Activated naive CD8-positive, alpha-beta T cell treated with anti-CD3 and anti-CD28 coated beads, Interleukin-2, amount 10 ng/mL, durations not matched to agents 7 days and 5 days (primary cell): ENCODE measurements at places on chromosomes 12 and 14. TPM values are rescaled to one million over a fixed set of nuclear protein-coding genes. Genes with fewer than 3 reads are reported as not detected.

SERPINA3 gene
- total RNA-seq = not detected

TEAD4 gene
- not detected for total RNA-seq

PHETA1 gene
- total RNA-seq = 2.9 TPM

FZD10 gene
- not detected for total RNA-seq

NRXN3 gene
- not detected for total RNA-seq

TMEM121 gene
- 8.8 TPM for total RNA-seq

SYNDIG1L gene
- not detected for total RNA-seq

RNF212B gene
- not detected for total RNA-seq

ERBB3 gene
- 7.1 TPM for total RNA-seq

CCDC177 gene
- not detected for total RNA-seq

RNU4-1 gene
- 1,307 TPM for total RNA-seq

RPS6KL1 gene
- total RNA-seq = 3.9 TPM

DNAL1 gene
- 6.3 TPM for total RNA-seq

LRP1-AS gene
- not detected for total RNA-seq

POTEM gene
- total RNA-seq = not detected

BDKRB2 gene
- total RNA-seq = not detected

AICDA gene
- not detected for total RNA-seq

SFSWAP gene
- total RNA-seq = 65.5 TPM

WSCD2 gene
- not detected for total RNA-seq

PRKD1 gene
- total RNA-seq = not detected

ATL1 gene
- 1.5 TPM for total RNA-seq

EFS gene
- total RNA-seq = not detected

ANG gene
- 1.0 TPM for total RNA-seq

RNASE4 gene
- total RNA-seq = 0.62 TPM

UNC119B gene
- 23.7 TPM for total RNA-seq

RCOR1 gene
- 21.7 TPM for total RNA-seq

PLEK2 gene
- total RNA-seq = 0.85 TPM

RPGRIP1 gene
- total RNA-seq = not detected

MRPL52 gene
- 86.5 TPM for total RNA-seq

CLMN gene
- total RNA-seq = 3.7 TPM

COX8C gene
- total RNA-seq = not detected

DNAI7 gene
- total RNA-seq = not detected

PRIMA1 gene
- not detected for total RNA-seq

SMCO2 gene
- not detected for total RNA-seq

USP5 gene
- total RNA-seq = 95.4 TPM

IL31 gene
- total RNA-seq = not detected

PRR4 gene
- total RNA-seq = 1.6 TPM

DPF3 gene
- total RNA-seq = 3.8 TPM

FGFR1OP2 gene
- total RNA-seq = 105 TPM

CD163 gene
- total RNA-seq = 4.4 TPM

OAS2 gene
- total RNA-seq = 244 TPM

TSHR gene
- total RNA-seq = 0.37 TPM

AP4S1 gene
- 8.9 TPM for total RNA-seq

TAS2R46 gene
- total RNA-seq = 1.4 TPM

KRT5 gene
- total RNA-seq = not detected

RD3L gene
- total RNA-seq = not detected

KCNJ8 gene
- total RNA-seq = not detected

LRRC10 gene
- not detected for total RNA-seq

KCNC2 gene
- not detected for total RNA-seq

PMCH gene
- total RNA-seq = not detected

TMEM117 gene
- 1.0 TPM for total RNA-seq

TAS2R20 gene
- total RNA-seq = 2.0 TPM
